ENCODE measurements at places on chromosomes 12 and 14.

DNA sequence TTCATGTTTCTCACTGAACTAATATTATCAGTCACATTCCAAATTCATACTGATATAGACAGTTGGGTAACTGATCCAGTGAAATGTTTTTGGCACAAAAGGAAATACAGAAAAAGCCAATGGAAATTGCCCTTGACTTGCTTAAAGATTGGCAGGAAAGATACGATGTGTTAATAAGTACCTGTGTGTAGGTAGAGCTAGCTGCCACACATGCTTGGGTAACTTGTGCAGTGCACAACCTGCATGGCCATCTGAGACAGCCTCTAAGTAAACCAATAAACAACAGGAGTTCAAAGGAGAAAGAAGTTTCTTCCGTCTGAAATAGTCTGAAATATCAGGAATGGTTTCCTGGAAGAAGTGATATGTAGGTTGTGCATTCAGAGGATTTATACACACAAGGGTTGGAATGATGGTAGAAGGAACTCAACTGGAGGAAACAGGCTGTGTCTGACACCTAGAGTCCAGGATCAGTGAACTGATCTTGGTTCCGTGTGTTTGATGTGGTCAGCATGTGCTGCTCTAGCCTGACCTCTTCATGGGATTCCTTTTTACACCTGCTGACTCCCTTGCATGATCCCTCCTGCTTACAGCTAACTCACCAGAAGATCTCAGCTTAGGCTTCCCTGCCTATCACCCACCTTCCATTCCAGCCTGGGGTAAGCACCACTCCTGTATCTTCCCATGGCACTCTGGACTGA is 81.4 kb upstream of the KRR1 start:
- DNase-seq = no peak

GRCh38 chr12:66692986-66693385 is 14.1 kb upstream of the GRIP1 start:
- DNase-seq = no peak

DNA sequence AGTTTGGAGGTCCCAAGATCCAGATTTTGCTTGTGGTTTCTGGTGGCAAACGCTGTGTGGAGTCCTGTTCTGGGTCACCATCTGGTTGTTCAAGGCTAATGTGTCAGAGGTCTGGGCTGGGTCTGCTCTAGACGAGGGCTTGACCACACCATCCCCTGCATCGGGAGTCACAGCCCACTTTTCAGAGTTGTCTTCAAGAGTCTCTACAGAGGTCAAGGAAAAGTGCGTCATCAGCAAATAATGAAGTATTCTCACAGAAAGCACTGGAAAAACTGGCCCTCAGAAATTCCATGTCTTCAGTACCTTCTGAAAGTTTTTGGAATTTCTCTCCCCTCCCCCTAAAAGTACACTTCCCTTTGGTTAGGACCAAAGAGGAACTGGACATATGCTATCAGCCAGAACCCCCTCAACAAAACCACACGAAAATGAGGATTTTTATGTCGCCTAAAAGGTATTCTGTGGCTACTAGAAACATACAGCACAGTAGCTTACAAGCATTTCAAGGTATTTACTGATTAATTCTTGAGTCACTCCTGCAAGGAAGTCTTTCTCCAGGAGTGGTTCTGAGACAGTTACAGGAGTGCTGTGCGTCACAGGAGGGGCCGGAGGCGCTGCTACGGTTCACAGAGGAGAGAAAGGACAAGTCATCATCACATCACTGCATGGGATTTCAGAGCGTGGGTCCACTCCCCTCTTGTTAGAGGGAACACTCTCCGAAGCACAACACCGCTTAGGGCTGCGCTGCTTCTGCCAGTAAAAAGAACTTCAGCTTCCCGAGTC is 35.4 kb downstream of the RAD52 start:
- DNase-seq = peak; percentile 48

DNA sequence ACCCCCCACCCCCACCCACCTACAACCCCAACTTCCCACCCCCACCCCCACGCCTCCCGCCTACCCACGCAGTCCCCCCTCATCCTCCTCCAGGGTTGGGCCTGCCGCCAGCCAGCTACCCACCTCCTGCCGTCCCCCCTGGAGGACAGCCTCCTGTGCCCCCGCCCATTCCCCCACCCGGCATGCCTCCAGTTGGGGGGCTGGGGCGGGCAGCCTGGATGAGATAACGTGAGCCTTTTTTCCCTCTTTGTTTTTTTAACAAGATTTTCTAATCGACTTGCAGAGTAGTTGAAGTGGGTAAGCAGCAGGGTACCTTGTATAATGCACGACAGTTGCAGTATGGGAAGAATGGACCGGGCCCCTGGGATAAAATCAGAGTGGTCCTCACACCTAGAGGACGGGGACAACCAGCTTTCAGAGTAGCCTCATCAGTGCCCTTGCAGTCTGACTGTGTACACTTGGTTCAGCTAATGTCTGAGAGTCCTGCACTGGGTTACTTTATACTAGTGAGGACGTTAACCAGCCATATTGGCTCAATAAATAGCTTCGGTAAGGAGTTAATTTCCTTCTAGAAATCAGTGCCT is 29.4 kb downstream of the CCNK start:
- no peak for DNase-seq

- no peak for DNase-seq
These were observed 67.5 kb downstream of the TMX1 start for GRCh38 chr14:51307551-51307950.

- peak; percentile 8 for DNase-seq
These were observed 821 bp downstream of the TMEM106C start for GRCh38 chr12:47964106-47964728.

GRCh38 chr12:127165567-127166392 is 1101.2 kb upstream of the TMEM132C start:
- peak; percentile 82 for DNase-seq

DNA sequence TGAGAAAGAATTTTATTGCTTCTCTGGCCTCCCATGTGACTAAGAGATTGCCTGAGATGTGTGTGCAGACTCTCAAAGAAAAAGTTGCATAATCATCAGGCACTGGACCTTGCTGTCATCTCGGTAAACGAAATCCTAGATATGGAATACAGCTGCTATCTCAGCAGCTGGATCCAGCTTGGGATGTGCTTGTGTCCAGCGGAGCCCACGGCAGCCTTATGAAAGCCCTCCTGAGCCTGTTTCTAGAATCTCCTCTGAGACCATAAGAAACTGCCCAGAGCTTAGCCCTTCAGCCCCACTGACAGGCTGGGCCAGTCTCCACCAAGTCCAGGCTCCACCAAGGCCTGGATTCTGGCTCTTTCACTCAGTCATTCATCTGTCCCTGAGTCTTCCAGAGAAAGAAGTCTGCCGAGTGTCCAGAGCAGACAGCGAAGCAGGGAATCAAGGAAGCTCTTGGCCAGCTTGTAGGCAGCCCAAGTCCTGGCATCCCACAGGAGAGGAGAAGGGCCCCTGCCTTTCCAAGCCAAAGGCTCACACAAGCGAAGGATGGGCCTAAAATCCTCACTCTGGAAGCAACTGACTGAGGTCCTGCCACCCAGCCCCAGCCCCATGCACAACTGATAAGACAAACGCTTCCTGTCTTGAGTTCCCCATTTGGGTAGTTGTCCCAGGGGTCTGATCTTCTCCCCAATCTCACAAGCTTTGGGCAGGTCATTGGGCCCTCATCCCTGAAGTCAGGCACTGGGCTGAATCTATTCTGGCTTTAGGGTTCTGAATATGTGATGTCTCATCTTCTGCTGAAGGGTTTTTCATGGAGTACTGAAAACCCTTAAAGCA is 97.8 kb downstream of the SEC23A start:
- peak; percentile 15 for DNase-seq

Data from KBM-7 (cell line).